Epithelial cell of proximal tubule (primary cell): ENCODE measurements at places on chromosomes 2 and 18. TPM values are rescaled to one million over a fixed set of nuclear protein-coding genes. Genes with fewer than 3 reads are reported as not detected.

The CFC1 gene
- not detected in 2 replicates for total RNA-seq

The ANKRD23 gene
- total RNA-seq = 0.22 and 1.1 TPM in 2 replicates

The CYRIA gene
- total RNA-seq = 2.0 and 6.1 TPM in 2 replicates

The SRD5A2 gene
- under 0.01 TPM in 1 of 2 replicates, not detected in the other for total RNA-seq

The GRHL1 gene
- total RNA-seq = 3.9 and 6.8 TPM in 2 replicates

The TRIM43 gene
- not detected in 2 replicates for total RNA-seq

The UGT1A5 gene
- not detected in 2 replicates for total RNA-seq

The DNAH7 gene
- 0.06 and 0.29 TPM in 2 replicates for total RNA-seq

The SOX11 gene
- 10.1 and 17.1 TPM in 2 replicates for total RNA-seq
